Kasumi-1 (cell line): ENCODE measurements at places on chromosomes 5 and 9.
A peak's percentile ranks its signal among the peaks of the same experiment; 100 is the strongest.

- DNase-seq: peak; percentile 57
Measured at GRCh38 chr5:74415695-74416102, 224.8 kb downstream of the ENC1 start.

DNA sequence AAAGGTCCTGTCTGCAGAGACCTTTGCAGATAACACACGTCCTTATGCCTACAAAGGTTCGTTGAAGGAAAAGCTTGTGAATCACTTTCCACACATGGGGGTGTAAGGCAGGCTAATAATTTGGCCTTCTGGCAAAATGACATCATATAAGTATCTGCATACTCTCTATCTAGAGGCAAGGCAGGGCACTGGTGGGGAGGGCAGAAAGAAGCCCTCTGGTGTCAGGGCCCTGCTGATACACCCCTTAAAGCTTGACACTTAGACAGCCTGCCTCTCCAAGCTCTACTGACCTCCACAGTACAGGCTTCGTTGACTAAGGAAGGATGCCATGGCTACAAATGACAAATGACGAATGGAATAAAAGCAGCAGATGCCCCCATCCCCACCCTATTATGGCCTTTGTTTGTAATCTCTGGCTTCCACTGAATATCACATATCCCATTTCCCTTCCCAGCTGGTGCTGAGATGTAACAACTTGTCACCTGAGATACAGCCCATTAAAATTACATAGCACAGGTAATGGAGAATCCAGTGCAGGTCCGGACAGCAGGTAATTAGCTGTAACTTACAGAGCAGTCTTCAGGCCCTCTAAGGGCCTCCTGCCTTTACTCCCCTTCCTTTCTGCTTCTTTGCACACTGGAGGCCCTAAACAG is 76.9 kb upstream of the IFNK start:
- no peak for DNase-seq

DNA sequence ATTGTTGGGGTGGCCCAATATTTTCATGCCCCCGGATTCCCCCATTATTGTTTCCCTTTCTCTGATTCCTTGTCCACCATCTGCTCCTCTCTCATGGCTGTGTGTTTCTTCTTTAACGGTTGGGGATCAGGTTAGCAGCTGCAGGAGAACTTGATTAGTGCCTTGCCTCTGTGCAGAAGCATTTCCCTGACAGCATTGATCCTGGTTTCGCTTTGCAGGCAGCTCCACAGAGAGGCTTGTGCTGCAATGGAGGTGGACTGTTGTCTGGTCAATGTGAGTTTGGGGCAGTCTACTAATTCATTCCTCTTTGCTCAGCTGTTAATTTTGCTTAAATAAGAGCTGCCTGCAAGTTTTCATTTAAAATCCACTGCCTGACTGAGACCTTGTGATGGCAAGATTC is 32.5 kb upstream of the SSBP2 start:
- no peak for DNase-seq

DNA sequence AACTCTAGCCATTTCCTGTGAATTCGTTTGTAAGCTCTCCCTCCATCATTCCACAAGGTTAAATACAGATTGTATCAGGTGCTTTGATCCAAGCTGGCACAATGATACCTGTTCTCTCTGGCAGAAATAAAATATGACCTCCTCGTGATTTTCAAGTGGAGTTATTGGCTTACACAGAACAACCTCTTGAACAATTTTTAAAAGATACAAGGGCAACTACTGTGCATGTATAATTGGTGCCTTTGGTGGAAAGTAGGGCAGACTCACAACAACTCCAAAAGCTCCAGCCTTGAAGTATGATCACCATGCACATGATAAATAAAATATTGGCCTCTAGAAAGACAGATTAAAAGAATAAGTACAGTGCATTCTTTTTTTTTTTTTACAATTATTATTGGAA is 106.0 kb downstream of the SEMA6A start:
- DNase-seq: no peak

GRCh38 chr9:88965473-88965872 is 25.8 kb upstream of the S1PR3 start:
- DNase-seq: no peak

- no peak for DNase-seq
Measured at GRCh38 chr9:8871796-8872445, 1072.3 kb upstream of the DMAC1 start.

DNA sequence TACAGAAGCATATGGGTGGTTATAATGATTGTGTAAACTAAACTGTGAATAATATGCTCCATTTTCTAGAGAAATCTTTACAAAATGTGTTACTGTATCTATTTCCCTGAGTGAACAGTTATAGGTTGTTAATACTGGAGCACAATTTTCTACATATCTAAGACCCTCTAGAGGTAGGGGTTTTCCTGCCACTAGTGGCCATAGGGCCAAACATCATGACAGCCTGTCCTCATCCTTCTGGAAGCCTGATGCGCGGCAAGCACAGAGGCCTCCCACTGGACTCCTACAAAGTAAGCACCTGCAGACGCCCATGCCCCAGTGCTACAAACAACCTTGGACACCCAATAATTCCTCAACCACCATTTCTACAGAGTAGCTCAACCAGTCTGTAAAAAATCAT is 1.9 kb upstream of the SNX18 start:
- no peak for DNase-seq

DNA sequence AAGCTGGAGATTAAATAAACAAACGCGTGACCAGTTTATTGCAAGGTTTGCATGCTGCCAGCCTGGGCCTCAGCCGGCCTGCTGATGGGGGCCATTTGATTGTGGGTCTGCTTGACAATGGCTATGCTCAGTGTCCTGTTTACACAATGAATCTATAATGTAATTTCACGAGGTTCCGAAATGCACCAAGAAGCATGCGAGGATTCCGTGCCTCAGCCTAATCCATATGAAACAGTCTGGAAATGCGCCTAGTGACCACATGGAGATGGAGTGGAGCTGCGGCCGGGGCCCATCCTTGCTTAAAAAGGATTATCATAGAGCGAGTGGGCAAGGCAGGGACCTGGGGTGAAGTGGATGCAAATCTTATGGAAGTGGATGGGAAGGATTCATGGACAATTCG is 382.4 kb downstream of the CDK5RAP2 start:
- DNase-seq: no peak

DNA sequence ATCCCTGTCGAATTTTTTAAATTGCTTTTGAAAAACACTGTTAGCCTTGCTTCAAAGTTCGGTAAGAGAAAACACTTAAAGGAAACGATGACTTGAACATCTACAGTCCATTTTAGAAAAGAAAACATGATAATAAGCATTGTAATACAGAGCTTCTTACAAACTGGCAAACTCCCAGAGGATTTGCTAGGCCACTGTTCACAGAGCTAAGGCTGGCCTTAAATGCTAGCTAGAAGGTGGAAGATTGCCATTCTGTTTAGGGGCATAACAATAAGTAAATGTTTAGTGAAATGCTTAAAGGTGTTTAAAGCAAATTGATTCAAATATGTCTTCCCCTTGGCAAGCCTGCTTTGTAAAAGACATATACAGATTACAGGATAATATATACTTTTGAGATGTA is 169.6 kb downstream of the TLE4 start:
- no peak for DNase-seq

- DNase-seq: no peak
Measured at GRCh38 chr5:136054142-136055019, 25.6 kb downstream of the TGFBI start.

DNA sequence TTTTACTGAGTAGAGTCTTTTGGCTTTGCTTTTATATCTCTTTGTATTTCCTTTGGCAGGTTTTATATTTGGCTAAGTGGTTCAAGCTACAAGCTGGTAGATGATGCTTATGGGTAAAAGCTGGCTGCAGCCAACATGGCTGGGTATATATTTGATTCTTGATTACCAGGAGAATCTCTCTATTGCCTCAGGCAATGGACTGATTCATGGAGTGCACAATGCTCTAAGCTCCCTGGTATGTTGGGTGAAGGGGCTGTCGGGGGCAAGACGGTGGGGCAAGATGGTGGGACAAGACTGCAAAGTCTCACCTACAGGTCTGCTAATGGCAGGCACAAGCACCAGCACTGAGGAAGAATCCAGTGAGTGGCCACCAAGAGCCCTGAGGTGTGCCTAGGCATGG is 366.6 kb downstream of the DMAC1 start:
- DNase-seq: no peak

DNA sequence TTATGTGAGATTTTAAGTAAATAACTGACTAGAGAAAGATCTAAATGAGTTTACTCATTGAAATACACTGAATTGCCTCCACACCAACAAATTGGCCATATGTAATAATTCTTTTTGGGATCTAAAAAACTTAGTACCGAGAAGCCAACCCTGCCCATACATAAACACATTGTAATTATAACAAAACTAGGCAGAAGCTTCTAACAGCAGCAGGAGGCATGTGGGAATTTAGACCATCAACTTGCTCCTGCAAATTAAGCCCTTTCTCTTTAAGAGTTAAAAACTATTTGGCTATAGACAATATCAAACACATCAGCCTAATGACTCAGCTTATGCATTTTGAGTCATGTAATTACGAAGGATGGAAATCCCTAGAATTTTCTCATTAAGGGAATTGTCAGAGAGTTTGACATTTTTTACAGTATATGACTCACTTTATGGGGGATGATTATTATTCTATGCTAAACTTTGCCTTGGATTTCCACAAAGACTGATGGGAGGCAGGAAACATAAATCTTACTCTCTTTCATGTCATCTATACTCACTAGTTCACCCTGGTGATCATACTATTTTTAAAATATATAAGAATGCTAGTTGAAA is 1.0 kb downstream of the IL7R start:
- DNase-seq: no peak

- DNase-seq: no peak
Measured at GRCh38 chr9:7144265-7145046, 386.7 kb downstream of the KDM4C start.

- no peak for DNase-seq
Measured at GRCh38 chr5:140611020-140611521, 21.9 kb downstream of the CD14 start.

DNA sequence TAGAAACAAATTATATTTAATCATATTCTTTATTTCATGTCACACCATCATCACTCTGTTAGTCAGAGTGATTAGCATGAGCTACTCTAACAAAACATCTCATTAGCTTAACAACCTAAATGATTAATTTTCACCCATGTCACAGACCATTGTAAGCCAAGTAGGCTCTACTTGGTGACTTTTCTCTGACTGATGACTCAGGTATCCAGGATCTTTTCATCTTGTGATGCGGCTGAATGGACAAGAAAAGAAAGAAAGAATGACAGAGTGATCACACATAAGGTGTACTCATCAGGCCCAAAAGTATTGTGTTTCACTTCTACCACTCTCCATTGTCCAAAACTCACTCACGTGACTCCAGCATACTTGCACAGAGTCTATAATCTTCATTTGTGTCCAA is 299.3 kb downstream of the ANXA1 start:
- no peak for DNase-seq

- DNase-seq: no peak
Measured at GRCh38 chr9:107883496-107884124, 394.0 kb upstream of the KLF4 start.

DNA sequence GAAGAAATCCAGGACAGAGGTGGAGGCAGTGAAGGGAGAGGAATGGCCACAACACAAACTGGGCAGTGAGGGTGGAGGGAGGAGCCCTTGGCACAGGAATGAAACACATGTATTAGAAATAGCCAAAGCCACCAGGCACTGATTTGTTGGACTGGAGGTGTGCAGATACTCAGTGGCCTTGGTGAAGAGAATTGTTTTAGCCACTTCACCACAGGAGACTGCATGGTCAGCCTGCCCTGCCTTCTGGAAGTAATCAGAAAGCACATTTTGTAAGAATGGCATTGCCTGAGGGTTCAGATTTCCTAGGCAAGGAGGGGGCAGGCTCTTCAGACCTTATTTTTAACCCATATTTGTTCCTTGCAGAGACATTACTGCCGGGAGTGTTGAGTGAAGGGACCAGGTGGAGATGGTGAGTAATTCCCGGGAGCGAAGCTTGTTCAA is 2.2 kb downstream of the SGCD start:
- no peak for DNase-seq

- no peak for DNase-seq
Measured at GRCh38 chr5:116702776-116703175, 128.2 kb upstream of the SEMA6A start.

DNA sequence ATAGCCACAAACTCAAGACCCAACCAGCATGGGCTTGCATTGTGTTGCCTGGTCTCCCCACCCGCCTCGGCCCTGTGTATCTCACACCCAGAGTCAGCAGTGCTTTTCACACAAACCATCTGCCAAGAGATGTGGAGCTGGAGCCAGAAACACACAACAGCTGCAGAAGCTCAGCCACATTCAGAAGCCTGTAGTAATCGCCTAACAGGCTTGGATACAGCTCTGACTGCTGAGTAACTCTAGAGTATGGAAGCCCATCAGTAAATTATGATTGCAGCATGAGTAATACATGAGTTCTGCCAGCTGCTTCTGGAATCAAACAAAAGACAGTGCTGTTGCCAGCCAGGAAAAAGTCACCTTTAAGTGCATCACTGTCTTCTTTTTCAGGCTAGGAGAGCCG is 16.0 kb downstream of the TEK start:
- DNase-seq: no peak

GRCh38 chr5:106454651-106455415 is 1215.9 kb downstream of the EFNA5 start:
- peak; percentile 66 for DNase-seq

DNA sequence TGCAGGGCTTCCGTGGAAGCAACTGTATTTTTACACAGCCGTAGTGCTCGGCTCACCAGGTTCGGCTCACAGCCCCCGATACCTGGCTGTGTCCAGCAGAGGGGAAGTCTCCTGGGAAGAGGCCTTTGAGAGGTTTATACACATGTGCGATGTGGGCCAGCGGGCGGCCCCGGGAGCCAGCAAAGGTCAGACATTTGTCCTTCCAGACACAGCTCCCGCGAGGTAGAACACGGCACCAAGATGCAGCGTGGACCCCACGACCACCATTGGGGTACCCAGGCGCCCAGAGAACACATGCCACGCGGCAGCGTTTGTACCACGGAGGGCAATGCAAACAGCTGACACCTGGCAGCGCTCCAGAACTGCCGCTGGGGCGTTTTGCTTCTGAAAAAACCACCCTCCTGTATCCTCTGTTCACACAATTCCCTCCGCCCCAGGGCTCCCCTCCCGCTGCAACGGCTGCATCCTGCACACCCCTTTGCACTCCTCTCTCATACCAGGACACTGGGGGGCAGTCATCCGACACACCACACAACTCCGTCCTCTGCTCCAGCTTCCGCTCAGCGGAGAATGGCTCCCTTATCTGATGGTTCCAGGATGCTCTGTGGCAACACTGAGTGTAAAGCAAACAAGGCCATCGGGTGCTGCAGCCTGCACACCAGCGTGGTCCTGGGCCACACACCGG is 235.3 kb downstream of the SYK start:
- peak; percentile 79 for DNase-seq

DNA sequence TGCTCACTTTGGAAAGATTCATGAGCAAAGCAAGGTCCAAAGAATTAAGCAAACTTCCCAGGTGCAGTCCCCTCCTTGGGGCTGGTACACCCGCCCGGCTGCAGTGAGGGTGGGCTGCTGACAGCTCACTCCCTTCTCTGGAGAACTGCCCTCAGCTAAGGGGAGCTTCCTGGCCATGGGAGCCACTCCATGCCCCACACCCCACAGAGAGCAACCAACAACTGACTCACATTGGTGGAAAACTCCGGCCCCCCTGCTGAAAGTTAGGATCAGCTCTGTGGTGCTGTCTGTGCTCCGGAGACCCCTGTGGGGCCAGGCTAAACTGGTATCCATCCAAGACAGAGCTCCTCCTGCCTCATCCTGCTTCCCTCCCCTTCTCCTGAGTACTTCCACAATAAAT is 223.0 kb downstream of the GABBR2 start:
- no peak for DNase-seq
